ENCODE measurements at places on chromosomes 2 and 18.

DNA sequence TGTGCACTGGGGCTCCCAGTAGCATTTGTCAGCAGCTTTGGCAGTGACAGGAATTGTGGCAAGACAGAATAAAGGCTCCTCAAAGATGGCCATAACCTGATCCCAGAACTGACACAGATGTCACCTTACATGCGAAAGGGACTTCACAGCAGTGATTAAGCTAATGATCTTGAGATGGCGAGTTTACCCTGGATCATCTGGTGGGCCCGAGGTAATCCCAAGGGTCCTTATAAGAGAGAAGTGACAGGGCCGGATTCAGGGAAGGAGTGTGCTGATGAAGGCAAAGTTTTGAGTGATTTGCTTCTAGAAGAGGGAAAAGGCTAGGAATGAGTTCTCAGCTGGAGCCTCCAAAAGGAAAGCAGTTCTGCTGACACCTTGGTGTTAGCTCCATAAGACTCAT is 333.9 kb downstream of the LPIN1 start:
- no peak for DNase-seq

DNA sequence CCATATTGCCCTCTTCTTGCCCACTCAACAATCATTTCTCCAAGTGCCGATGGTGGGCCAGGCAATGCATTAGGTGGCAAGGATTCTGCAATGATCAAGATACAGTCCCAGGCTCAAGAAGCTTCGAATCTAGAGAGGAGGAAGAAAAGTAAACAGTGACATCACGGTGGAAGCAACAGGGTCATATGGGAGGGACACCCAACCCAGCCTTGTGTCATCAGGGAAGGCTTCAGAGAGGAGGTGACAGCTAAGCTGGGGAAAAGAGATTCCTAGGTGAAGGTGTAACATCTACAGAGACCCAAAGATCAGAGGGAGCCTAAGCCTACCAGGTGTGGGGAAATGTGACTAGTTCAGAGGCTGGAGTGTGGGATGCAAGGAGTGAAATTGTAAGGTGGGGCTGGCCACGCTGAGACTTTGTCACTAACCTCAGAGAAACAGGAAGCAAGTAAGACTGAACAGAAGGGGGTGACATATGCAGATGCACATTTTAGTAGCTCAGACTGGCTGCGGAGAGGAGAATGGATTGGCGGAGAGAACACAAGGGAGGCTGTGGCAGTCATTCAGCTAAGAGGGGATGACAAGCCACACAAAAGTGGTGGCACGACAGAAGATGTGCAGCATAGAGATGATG is 104.9 kb downstream of the ANKRD44 start:
- DNase-seq: no peak

DNA sequence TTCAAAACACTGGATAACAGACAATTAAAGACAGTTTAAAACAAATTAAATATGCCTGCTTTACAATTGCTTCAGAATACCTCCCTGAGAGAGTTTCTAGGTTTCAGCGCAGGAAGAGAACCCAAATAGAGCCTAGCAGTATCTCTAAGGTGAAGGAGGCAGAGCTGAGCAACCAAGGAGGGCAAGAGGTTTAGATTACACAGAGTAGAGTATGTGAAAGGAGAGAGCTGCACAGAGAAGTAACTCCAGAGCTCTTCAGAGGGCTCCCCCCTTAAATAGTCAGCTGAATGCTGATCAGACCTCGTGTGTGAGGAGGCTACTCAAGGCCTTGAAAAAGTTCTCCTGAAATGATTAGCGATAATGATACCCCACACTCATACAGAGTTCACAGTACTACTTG is 386.5 kb upstream of the TCF4 start:
- no peak for DNase-seq

DNA sequence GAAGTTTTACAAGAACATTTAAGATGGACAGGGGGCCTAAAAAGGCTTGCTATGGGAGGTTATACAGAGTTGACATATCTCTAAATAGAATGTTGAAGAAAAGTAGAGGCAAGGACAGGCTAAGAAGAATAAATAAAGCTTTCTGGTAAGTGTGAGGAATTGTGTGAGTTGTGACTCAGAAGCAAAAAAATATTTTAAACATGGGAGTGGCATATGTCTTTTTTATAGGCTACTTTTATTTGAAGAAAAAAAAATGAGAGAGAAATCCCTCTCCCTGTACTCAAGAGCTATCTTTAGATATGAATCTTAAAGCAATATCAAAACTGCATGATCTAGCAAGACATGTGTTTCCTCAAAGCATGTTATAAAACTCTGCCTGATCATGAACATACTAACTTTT is 41.1 kb downstream of the RAB3GAP1 start:
- peak; percentile 55 for DNase-seq

DNA sequence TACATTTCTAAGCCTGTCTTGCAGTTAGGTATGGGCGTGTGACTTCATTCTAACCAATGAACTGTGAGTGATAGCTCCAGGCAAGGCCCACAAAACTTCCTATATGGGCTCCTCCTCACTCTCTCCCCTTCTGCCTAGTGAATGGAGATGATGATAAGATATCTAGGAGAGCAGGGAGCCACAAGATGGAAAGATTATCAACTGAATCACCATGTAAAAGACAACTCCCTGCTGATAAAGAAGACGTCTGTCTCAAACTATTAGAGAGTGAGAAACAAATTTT is 237.1 kb downstream of the GPD2 start:
- DNase-seq: no peak

GRCh38 chr2:226030788-226031646 is 631.5 kb downstream of the NYAP2 start:
- peak; percentile 68 for DNase-seq

- DNase-seq: no peak
These were observed 46.3 kb downstream of the MYO7B start for GRCh38 chr2:127581516-127582490.

DNA sequence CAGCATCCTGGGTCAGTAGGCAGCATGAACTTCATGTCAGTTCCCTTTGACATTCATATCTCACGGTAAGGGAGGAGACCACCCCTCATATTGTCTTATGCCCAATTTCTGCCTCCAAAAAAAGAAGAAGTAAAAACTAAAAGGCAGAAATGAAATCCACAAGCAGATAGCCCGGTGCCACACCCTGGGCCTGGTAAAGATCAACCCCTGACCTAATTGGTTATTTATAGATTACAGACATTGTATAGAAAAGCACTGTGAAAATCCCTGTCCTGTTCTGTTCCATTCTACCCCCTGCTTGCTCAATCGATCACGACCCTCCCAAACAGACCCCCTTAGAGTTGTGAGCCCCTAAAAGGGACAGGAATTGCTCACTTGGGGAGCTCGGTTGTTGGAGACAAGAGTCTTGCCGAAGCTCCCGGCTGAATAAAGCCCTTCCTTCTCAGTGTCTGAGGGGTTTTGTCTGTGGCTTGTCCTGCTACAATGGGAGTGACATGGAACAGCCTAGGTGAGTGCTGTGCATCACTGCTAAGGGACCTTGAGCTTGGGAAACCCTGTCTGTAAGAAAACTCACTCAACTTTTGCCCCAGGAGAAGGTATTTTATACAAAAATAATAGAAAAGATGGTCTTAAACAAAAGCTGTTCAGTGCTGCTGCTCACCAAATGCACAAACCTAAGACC is 11.1 kb downstream of the NDUFV2 start:
- no peak for DNase-seq

DNA sequence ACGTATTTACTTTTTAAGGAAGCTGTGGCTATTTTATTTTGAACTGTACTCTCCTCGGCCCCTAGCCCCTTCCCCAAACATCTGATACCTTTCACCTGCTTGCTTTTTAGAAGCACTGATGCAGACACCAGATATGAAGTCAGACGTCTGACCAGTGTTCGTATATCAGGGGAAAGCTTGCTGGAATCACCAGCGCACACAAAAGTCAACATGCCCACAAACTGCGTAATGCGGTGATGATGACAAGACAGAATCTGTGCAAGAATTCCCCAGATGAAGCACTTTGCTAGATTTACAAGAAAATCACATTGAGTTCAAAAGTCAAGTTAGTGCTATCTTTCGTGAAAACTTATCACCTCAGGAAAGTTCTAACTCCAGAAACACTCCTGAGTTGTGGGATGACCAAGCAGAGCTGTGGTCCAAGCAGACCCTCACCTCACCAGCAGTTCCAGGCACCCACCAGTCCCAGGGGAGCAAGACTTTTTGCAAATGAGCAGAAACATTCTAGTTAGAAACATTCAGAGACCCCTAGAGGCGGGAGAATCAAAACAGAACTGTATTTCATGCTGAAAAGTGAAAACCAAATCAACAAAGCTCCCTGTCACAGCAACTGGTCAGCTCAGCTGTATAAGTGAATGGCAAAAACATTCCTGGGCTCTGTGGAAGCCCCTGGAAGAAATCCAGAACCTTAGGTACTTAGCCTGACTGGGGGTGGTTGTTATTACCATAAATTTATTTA is 55.7 kb downstream of the INO80C start:
- no peak for DNase-seq

DNA sequence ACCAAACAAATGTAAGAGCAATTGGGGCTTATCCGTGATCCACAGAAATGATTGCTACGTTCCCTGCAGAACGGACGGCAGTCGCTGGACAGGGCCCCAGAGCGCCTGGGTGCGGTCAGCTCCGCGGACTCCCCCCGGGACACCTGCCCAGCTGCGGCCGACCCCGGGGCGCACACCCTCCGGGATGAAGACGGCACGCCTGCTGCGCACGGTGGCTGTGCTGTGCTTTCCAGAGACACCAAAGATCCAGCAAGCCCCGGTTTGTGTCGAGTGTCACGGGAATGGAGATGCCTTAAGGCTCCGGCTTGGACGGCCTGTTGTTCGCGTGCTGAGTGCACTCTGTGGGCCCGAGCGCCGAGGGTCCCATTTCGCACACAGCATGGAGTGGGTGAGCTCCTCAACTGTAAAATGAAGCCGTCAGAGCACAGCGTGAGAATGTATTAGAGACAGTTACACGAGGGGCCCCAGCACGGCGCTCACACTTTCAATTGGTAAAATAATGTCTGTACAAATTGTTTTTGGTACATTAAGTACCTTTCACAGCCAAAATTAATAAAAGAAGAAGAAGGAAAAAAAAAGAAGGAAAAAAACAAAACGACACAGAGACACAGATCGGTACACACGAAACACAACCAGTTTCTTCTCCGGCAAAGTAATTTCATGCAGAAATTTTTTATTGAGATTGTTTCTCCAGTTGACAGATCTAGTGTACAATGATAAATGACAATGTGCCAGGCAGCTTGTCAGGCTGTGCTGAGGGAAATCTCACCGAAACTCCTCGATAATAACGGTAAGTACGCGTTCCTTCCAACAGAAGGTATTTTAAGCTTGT is 615.8 kb upstream of the SALL3 start:
- no peak for DNase-seq

- DNase-seq: peak; percentile 77
These were observed 74.5 kb upstream of the NCKAP5 start for GRCh38 chr2:133642791-133643191.
